ENCODE measurements at places on chromosomes 2 and 18.

- no peak for DNase-seq
Measured at GRCh38 chr2:196384729-196385128, 213.4 kb upstream of the STK17B start.

DNA sequence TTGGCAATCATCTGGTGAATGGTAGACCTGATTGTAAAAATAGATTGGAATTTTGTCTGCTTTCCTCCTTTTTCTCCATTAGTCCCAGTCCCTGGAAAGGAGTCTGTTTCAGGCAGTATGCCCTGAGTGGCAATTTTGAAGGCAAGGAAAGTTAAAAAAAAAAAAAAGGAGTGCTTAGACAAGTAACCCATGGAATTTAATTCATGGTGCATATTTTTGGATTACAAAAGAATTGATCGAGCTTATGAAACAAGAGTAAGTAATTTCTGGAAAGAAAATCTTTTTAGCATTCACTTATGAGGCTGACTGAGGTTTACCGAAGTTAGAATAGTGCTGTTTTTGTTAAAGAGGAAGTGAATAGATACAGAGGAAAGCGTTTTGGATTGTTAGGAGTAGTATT, 29.4 kb upstream of the TMEM178A start:
- no peak for DNase-seq

GRCh38 chr2:101089419-101089818, 61.8 kb downstream of the TBC1D8 start:
- peak; percentile 24 for DNase-seq

GRCh38 chr2:236976266-236977062, 109.2 kb upstream of the COPS8 start:
- peak; percentile 87 for DNase-seq

GRCh38 chr2:29206941-29207340, 91.7 kb downstream of the CLIP4 start:
- no peak for DNase-seq

GRCh38 chr18:8960740-8961657, 141.5 kb upstream of the NDUFV2 start:
- DNase-seq, result no peak

GRCh38 chr2:65388051-65388531, 44.3 kb downstream of the SPRED2 start:
- DNase-seq, result no peak

- no peak for DNase-seq
Measured at GRCh38 chr18:13175754-13176210, 42.8 kb upstream of the LDLRAD4 start.

GRCh38 chr2:173264603-173265366, 89.9 kb upstream of the CDCA7 start:
- DNase-seq, result peak; percentile 91

- DNase-seq, result no peak
Measured at GRCh38 chr2:240881913-240882312, 13.3 kb downstream of the AGXT start.

DNA sequence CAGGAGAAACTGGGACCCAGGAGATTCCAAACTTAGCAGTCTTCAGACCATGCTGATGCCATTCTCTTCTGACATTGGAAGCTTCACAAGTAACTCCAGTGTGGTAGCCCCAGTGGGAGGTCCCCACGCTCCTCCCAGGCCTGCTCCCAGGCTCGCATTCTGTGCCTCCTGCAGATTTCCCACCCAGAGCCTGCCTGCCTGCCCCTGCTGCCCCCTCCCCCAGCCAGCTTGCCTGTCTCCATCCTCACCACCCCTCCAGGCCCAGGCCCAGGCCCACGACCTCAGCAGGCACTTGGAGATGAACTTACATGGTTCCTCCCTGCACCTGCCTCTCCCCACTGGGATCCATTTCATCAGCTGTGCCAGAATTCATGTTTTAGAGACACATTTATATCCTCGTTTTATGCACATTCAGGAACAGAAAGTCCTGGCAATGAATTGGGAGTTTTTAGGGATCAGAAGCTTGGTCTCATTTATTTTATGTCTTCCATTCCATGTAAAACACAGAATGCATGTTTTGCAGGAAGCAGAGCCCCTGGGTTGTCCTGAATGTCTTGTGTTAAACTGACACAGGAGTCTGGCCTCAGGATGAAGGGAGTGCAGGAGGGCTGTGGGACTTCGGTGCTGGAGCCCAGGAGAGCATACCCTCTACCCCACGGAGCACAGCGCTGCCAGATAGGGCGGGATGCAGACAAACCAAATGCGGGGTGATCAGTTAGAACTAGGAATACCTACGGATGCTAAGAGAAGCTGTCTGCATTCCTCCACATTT, 150.5 kb downstream of the SNTG2 start:
- no peak for DNase-seq

DNA sequence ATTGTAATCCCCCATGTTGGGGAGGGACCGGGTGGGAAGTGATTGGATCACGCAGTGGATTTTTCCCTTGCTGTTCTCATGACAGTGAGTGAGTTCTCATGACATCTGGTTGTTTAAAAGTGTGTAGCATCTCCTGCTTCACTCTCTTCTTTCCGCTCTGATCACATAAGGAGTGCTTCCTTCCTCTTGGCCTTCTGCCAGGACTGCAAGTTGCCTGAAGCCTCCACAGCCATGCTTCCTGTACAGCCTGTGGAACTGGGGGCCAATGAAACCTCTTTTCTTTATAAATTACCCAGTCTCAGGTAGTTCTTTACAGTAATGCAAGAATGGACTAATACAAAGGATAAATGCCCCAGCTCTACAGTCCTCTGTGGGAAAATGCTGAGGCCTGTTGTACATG, 437.5 kb upstream of the NXPH2 start:
- DNase-seq, result no peak

DNA sequence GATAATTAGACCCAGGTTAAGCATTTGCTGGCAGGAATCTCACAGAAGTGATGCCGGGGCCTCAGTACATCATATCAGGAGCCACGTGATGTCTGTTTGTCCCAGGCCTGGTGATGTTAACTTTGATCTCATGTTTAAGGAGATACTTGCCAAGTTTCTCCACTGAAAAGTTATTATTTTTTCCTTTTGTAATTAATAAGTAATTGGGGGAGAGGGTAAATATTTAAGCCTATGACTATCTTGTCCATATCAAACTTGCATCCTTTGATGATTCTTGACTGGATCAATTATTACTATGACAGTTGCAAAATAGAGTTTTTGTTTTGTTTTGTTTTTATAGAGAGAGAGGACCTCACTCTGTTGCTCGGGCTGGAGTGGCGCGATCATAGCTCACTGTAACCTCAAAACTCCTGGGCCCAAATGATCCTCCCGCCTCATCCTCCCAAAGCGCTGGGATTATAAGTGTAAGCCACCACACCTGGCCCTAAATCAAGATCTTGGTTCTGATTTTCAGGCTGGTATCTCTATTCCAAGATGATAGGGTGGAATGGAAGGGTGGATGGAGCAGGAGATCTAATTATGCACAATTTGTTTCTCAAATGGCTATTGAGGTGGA, 46.4 kb downstream of the SLC4A1AP start:
- no peak for DNase-seq

DNA sequence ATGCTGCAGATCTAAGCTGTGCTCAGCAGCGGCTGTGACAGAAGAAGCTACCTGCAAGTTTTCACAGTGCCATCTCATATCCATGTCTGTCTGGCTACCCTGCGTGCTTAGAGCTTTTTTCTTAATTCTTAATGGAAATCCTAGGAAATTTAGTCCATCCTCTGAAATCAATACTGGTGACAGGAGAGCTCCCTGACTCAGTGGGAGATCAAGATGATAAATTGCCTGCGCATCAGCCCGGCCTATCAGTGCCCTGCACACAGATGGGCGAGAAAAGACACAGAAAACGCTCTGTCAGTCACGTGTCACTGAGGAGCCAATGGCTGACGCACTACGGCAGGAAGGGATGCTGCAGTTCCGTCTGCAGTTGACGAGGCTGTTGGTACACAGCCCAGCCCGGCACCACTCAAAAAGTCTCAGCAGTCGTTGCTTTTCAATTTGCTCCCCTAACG, 819.6 kb upstream of the FSHR start:
- DNase-seq, result peak; percentile 23

DNA sequence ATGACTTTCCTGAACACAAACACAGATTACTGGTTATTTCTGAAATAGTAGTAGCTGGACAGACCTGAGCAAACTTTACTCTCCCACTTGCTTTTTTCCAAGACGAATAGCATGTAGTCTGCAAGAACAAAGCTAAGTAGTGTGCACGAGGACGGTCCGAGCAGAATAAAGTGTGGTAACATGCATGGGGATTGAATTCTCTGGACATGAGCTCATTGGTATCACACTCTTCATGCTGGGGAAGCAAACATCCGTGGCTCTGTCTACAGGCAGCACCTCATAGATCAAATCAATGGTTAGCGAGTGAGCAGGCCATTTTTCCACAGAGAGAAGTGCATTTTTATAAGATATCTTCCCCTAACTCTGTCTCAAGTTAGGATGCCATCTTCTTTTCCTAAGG, 164.8 kb upstream of the STK17B start:
- no peak for DNase-seq

- DNase-seq, result no peak
Measured at GRCh38 chr2:21279525-21279924, 155.8 kb downstream of the TDRD15 start.

- DNase-seq, result no peak
Measured at GRCh38 chr2:170823898-170824215, 7.2 kb downstream of the GAD1 start.

DNA sequence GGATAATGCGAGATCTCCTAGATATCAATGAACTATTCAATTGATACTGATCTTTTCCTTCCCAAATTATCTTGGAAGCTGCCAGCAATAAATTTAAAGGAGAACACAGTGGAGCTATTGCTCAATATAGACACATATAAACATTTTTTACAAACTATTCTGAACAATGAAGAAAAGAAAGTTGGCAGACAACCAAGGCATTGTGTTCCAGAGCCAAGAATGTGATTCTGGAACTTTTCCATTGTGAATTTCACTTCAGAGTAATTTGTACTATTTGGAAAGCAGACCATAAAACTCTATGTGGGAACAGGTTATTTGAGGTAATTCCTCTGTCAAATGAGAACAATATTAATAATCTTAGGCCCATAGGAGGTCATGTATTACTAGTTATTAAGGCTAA, 588.2 kb downstream of the IRS1 start:
- DNase-seq, result no peak

- no peak for DNase-seq
Measured at GRCh38 chr18:79305911-79306310, 89.8 kb upstream of the NFATC1 start.

GRCh38 chr2:234320066-234320465, 176.8 kb downstream of the ARL4C start:
- DNase-seq, result no peak

- no peak for DNase-seq
Measured at GRCh38 chr2:198188982-198189381, 384.6 kb downstream of the PLCL1 start.
